NCI-H1694 (cell line): ENCODE measurements at places on chromosomes 5 and 9.

GRCh38 chr9:3880851-3881250 is 355.1 kb upstream of the RFX3 start:
- DNase-seq = no peak

GRCh38 chr5:90909940-90910339 is 351.3 kb downstream of the ADGRV1 start:
- no peak for DNase-seq

GRCh38 chr5:1310118-1310517 is 15.2 kb upstream of the TERT start:
- DNase-seq = no peak

DNA sequence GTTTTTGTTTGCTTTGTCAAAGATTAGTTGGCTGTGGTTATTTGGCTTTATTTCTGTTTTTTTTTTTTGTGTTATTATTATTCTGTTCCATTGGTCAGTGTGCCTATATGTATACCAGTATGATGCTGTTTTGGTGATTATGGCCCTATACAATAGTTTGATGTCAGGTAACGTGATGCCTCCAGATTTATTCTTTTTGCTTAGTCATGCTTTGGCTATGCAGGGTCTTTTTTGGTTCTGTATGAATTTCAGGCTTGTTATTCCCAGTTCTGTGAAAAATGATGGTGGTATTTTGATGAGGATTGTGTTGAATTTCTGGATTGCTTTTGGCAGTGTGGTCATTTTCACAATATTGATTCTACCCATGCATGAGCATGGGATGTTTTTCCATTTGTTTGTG is 312.8 kb downstream of the TAF11L14 start:
- no peak for DNase-seq
